ENCODE measurements at places on chromosomes 1 and 21.

GRCh38 chr21:43929217-43929971, 64.4 kb downstream of the AGPAT3 start:
- no peak for DNase-seq

DNA sequence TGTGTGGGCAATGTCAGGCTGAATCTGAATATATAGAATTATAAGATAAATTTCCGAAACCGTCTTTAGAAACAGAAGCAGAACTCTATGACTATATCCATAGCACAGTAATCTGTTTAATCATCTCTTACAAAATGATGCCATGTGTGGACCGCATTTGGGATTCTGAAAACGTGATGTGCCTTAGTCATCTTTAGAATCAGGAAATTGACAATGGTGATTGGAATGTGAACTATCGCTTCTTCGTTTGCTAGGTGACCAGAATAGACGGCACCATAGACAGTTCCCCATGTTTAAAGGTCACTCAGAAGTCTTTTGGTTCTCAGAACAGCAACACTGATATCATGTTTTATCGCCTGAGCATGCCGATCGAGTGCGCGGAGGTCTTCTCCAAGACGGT, 300.3 kb downstream of the ZP4 start:
- no peak for DNase-seq

DNA sequence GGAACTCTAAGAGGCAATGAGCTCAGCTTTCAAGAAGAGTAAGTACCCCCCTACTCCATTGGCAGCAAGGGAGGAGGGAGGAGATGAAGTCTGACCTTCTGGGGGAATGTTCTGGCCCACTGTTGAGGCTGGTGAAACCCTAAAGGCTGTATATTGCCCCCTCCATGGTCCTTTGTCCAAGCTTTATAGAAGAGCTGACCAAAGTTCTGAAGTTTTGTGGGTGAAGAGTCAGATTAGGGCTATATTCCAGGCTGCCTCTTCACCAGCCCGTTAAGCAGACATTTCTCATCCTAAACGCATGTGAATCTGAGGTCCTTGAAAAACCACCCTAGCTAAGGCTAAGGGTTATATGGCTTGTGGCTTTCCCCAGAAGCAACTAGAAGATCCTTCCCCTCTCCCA, 1.4 kb downstream of the C1orf94 start:
- no peak for DNase-seq

DNA sequence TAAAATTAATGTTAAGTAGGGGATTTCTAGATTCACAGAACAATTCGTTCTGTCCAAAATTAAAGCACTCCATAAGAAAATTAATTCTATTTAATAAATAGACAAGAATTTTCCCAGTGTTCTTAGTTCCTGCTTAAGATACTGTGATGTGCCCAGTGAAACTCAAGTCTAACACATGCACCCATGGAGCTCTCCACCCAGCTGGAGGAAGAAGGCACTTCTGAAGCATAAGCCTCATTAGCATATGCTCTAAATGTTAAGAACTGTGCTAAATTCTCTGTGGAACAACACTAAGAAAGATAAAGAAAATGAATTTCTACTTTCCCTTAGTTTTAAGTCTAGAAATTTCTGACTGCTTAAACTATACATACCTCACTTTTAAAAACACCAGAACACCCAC, 71.2 kb downstream of the TTLL7 start:
- DNase-seq = no peak

DNA sequence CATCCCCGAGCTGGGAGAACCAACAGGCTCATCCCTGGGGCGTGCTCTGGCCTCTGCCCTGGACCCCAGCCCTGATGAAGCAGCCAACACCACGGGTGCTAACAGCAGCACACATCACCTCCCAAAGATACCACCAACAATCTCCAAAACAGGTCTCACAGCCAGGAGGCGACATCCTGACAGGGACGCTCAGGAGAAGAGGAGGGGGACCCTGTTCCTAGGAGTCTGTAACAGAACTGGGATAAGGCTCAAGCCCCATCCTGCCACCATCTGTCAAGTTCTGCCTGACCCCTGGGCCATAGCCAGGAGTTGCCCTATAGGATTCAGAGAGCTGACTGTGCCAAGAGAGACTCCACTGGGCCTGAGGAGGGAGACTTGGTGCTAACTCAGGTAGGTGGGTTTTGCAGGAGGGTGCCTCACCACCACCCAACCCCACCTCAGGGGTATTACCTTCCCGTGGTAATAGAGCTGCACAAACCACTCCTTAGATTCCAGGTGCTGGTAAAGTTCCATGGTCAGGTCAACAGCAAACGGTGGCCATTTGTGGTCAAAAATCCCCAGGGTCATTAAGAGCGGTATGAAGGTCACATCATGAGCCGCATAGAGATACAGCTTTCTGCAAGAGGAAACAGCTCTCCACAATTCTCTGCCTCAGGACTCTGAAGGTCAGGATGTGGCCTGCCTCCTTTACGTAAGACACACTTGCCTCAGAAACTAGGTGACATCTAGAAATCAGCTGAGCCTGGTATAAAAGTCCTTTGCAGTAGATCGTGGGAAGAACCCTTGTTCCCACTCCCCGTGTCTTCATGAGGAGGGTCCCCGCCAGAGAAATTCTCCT, 22.3 kb downstream of the ACP6 start:
- DNase-seq = no peak

GRCh38 chr1:184497959-184498723, 111.3 kb downstream of the C1orf21 start:
- DNase-seq = no peak

Measured in NCI-H2081 treated with DMSO at 0.1 percent for 48 hours (cell line).